ENCODE measurements at places on chromosomes 16 and 17.

GRCh38 chr16:67723911-67724305 is 4.8 kb upstream of the GFOD2 start:
- H3K36me3 ChIP-seq: no peaks in the 10 kb centered on the region
- H3K27ac ChIP-seq: no peak overlapping the region
- DNase-seq: no peak
- H3K4me3 ChIP-seq: no peak overlapping the region
- H3K4me1 ChIP-seq: no peaks in the 10 kb centered on the region

DNA sequence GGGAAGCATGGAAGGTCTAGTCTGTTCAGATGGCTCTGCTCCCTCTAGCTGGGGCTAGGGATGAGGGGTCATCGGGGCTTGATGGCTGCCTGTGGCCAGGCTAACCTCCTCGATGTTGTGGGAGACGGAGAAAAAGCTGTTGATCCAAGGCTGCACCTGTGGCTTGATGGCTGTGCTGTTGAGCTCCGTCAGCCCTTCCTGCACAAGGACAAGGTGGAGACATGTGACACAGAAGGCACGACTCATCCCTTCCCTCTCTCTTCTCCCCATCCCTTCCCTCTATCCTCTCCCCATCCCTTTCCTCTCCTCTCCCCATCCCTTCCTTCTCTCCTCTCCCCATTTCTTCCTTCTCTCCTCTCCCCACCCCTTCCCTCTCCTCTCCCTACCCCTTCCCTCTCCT is 28.2 kb downstream of the FCSK start:
- no peaks in the 10 kb centered on the region for H3K4me1 ChIP-seq
- H3K27ac ChIP-seq: no peak overlapping the region
- no peaks in the 10 kb centered on the region for H3K27me3 ChIP-seq
- no peak overlapping the region for H3K4me3 ChIP-seq
- no peak for DNase-seq

GRCh38 chr17:66739553-66739952 is 95.4 kb upstream of the CACNG5 start:
- DNase-seq: no peak
- no peaks in the 10 kb centered on the region for H3K27me3 ChIP-seq
- H3K4me3 ChIP-seq: no peak overlapping the region
- no peak overlapping the region for H3K27ac ChIP-seq
- no peaks in the 10 kb centered on the region for H3K4me1 ChIP-seq

- no peaks in the 10 kb centered on the region for H3K36me3 ChIP-seq
- H3K4me1 ChIP-seq: no peaks in the 10 kb centered on the region
- H3K27ac ChIP-seq: no peak overlapping the region
- no peak for DNase-seq
- no peaks in the 10 kb centered on the region for H3K27me3 ChIP-seq
- H3K4me3 ChIP-seq: no peak overlapping the region
Measured at GRCh38 chr17:9755083-9755482, 36.3 kb downstream of the DHRS7C start.

GRCh38 chr17:69535016-69535570 is 120.6 kb downstream of the MAP2K6 start:
- no peaks in the 10 kb centered on the region for H3K27me3 ChIP-seq
- H3K4me1 ChIP-seq: no peaks in the 10 kb centered on the region
- H3K36me3 ChIP-seq: no peaks in the 10 kb centered on the region
- no peak for DNase-seq
- no peak overlapping the region for H3K27ac ChIP-seq

Data from uterus (tissue), 4 donors.